ENCODE measurements at places on chromosomes 1 and 21. TPM values are rescaled to one million over a fixed set of nuclear protein-coding genes. Genes with fewer than 3 reads are reported as not detected.

DNA sequence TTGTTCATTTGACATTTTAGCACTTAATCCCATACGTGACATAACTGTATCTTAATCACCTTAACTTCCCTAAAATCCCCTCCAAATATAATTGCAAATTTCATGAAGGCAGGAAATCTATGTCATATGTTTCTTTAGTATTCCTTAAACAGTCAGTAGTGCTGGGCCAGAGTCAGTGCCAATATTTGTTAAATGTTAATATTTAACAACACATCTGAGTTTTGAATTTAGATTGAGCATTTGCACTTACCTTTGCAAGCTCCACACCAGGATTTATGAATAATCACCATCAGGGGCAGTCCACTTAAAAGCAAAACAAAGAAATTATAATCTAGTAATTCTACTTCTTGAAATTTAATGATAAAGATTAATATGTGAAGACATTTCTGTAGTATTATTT, 5.3 kb downstream of the KTI12 start:
- H3K27ac ChIP-seq = no peak overlapping the region
- H3K27me3 ChIP-seq = no peaks in the 10 kb centered on the region
- no peak for DNase-seq
- H3K4me1 ChIP-seq = peaks cover 3% of the 10 kb centered on the region
- H3K36me3 ChIP-seq = peaks cover 32% of the 10 kb centered on the region
- no peak overlapping the region for H3K4me3 ChIP-seq

The SYT2 gene
- not detected for total RNA-seq

GRCh38 chr1:52368383-52369172, 2.6 kb upstream of the CC2D1B start:
- no peak for DNase-seq
- H3K36me3 ChIP-seq = peaks cover under 1% of the 10 kb centered on the region
- peak overlapping the region; percentile 52 for H3K27ac ChIP-seq
- peak overlapping the region; percentile 32 for H3K4me3 ChIP-seq

- H3K4me1 ChIP-seq = no peaks in the 10 kb centered on the region
- no peaks in the 10 kb centered on the region for H3K27me3 ChIP-seq
- H3K4me3 ChIP-seq = no peak overlapping the region
- H3K36me3 ChIP-seq = peaks cover 57% of the 10 kb centered on the region
These were observed 22.8 kb downstream of the WDR3 start for GRCh38 chr1:117952386-117952785.

DNA sequence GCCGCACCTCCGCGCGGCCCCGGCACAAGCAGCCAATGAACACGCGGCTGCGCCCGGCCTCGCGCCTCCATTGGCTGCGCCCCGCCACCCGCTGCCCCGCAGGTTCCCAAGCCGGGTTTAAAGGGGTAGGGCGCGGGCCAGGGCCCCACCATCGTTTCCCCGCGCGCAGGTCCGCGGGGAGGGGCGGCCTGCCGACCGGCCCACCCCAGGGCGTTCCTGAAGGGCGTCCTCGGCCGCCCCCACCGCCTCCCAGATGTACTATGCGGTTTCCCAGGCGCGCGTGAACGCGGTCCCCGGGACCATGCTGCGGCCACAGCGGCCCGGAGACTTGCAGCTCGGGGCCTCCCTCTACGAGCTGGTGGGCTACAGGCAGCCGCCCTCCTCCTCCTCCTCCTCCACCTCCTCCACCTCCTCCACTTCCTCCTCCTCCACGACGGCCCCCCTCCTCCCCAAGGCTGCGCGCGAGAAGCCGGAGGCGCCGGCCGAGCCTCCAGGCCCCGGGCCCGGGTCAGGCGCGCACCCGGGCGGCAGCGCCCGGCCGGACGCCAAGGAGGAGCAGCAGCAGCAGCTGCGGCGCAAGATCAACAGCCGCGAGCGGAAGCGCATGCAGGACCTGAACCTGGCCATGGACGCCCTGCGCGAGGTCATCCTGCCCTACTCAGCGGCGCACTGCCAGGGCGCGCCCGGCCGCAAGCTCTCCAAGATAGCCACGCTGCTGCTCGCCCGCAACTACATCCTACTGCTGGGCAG, at the start of gene OLIG1:
Gene OLIG1, plus strand, starts transcription at position 148 of the 750 bp plus-strand sequence. Its CDS starts 106 bp downstream, at position 254.
- no peak within 1 kb of the TSS for H3K27ac ChIP-seq
- DNase-seq = no peak
- peaks cover 10% of the 10 kb centered on the region for H3K27me3 ChIP-seq
- peak within 1 kb of the TSS; percentile 58 for H3K4me3 ChIP-seq
- H3K4me1 ChIP-seq = peaks cover 8% of the 10 kb centered on the region

DNA sequence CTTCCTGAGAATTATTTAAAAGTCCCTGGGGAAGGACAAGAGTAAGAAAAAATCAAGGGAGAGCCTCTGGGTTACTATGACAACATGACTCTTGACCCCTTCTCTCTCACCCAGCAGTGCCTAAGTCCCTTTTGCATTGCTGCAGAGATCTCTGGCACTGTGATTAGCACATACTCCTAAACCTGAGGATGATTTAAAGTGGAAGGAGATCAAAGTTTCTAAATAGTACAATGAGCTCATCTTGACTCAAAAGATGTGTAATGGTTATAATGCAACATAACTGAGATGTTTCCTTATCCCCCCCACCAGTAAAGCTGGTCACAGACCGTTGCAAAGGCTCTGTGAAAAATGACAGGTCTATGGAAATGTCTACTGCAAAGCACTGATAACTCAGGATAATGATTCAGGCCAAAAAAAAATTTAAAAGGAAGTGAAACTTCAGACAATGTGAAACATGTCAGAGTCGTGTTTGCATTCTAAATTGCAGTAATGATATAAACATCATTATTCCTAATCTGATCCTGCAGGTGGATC, 519.2 kb downstream of the KIF26B start:
- no peak for DNase-seq
- no peaks in the 10 kb centered on the region for H3K4me1 ChIP-seq
- no peaks in the 10 kb centered on the region for H3K36me3 ChIP-seq
- H3K27ac ChIP-seq = no peak overlapping the region
- no peaks in the 10 kb centered on the region for H3K27me3 ChIP-seq
- H3K4me3 ChIP-seq = no peak overlapping the region

The CCDC17 gene
- not detected for total RNA-seq

DNA sequence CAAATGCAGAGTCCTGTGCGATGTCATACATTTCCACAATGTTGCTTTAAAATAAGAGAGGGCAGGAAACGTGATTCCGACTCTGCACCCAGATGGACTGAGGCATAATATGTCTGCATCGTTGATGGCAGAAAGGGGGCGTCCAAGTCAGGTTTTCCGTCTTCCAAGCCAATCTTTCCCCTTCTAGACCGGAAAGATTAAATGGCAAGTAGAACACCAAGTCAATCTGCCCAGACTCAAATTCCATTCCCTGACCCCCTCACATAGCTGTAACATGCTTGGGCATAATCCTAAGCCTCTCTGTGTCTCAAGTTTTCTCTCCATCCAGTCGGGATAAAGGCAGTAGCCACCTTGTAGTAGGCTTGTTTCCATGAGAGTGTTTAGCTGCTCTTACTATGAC, 14.4 kb downstream of the PCP4 start:
- no peak overlapping the region for H3K27ac ChIP-seq
- no peaks in the 10 kb centered on the region for H3K4me1 ChIP-seq
- H3K27me3 ChIP-seq = no peaks in the 10 kb centered on the region
- DNase-seq = no peak

DNA sequence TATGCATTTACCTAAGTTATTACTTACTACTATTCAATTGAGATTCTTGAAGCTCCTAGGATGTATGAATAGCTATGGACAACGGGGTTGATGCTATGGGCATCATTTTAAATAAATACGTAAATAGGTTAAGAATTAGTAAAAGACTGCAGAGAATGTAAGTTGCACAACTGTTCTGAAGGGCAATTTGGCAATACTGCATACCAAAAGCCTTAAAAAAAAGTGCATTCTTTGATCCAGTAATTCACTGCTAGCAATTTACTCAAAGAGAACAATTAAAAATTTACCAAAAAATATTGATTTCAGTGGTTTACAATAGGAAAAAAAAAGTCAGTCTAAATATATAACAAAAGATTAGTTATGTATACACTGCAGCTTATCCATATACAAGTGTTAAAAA, 3.5 kb downstream of the ARPC5 start:
- H3K27ac ChIP-seq = peak overlapping the region; percentile 99
- peak overlapping the region; percentile 93 for H3K4me3 ChIP-seq
- peaks cover 30% of the 10 kb centered on the region for H3K4me1 ChIP-seq
- H3K27me3 ChIP-seq = no peaks in the 10 kb centered on the region
- H3K36me3 ChIP-seq = peaks cover 38% of the 10 kb centered on the region
- DNase-seq = no peak

- no peak overlapping the region for H3K4me3 ChIP-seq
- no peaks in the 10 kb centered on the region for H3K4me1 ChIP-seq
- no peak for DNase-seq
These were observed 611.7 kb downstream of the NUF2 start for GRCh38 chr1:163933437-163933836.

The FAM43B gene
- total RNA-seq = 0.75 TPM

DNA sequence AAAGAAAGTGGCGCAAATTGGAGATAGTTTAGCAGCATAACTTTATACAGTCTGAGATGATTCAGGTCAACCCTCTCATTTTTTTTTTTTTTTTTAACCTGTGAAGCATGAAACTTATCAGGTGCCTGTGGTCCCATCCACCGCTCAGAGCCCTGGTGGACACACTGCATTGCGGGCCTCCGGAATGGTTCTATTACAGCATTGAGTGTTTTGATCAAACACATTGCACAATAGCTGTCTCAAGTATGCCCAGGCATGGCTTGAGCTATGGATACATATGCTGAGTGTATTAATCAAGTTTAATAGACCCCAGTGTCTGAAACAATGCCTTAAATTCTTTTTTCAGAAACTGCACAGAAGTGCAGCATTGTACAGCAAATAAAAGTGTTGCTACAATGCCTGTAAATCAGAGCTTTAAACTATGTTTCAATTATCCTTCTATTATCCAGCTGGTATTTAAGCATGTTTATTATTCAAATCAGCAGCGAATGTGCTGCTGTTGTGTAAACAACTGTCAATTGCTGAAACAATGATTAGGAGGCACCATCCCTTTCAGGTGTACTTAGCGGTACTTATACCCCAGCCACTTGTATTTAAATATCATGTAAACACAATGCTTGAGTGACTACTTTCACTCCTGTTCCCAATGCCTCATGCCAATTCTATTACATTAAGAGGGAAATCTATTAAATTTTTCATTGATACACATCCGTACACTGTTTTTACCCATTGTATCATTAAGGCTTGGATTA, 456.6 kb downstream of the RPS6KC1 start:
- H3K36me3 ChIP-seq = no peaks in the 10 kb centered on the region
- no peak overlapping the region for H3K27ac ChIP-seq

The GBP6 gene
- total RNA-seq = not detected

DNA sequence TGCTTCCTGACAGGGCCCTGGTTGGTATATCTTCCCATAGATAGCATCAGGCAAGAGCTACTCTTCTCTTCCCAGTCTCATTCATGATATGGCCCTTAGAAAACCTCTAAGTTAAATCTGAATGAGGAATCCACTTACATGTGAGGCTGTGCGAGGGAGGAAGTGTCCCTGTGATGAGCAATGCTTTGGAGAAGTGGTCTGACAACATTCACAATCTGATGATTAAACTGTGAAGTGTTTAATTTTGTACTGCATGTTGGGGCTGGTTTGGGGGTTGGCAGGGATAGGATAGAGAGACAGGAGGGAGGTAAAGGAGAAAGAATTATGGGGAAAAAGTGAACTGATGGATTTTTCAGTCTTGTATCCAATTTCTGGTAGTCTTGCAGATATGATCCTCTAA, 421.2 kb upstream of the DAB1 start:
- H3K27ac ChIP-seq = no peak overlapping the region
- H3K36me3 ChIP-seq = no peaks in the 10 kb centered on the region
- H3K4me1 ChIP-seq = no peaks in the 10 kb centered on the region
- no peak overlapping the region for H3K4me3 ChIP-seq
- no peak for DNase-seq
- no peaks in the 10 kb centered on the region for H3K27me3 ChIP-seq

The BGLAP gene
- 19.1 TPM for total RNA-seq

The FCRL1 gene
- total RNA-seq = not detected

DNA sequence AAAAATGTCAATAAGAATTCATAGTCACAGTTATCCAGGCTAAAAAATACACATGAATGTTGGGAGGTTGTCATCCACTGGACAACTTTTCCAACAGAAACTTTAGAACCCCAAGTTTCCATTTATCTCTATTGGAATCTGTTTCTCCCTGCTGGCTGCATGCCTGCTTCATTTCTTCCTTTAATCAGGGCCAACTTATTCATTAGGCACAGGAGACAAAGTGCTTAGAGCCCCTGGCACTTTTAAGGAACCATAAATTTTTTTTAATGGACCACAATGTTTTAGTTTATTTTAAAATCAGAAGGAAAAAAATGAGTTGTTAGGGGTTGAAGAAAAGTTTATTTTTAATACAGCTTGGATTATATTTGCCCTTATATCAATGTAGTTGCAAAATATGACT, 26.7 kb upstream of the C2CD2 start:
- no peak for DNase-seq
- no peaks in the 10 kb centered on the region for H3K4me1 ChIP-seq
- no peaks in the 10 kb centered on the region for H3K36me3 ChIP-seq
- no peaks in the 10 kb centered on the region for H3K27me3 ChIP-seq
- no peak overlapping the region for H3K27ac ChIP-seq
- no peak overlapping the region for H3K4me3 ChIP-seq

DNA sequence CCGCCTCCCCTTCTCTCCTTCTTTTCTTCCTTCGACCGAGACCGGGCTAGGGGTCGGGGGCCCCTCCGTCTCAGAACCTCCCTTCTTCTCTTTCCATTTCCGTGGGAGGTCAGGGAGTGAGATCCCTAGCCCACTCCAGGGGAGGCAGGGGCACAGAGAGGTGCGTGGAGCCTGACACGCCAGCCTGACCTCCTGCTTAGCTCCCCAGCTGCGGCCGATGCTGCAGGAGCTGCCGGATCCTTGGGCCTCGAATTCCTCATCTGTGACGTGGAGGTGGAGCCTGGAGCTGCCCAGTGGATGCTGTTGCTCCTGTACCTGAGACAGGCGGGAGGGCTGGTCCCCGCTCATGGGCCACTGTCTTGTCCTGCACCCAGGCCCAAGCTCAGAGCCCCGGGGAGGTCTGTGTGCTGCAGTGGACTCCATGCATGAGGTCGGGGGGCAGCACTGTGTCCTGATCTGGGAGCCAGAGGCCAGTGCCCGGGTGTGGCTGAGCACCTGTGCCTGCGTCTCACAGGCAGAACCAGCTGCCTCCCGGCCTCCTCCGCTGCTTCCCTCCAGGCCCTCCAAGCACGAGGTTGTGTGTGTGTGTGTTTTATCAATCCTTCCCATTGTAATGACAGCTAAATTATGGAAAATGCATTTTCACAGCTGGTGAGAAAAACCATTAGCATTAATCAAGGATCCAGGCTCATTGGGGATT, 55.3 kb upstream of the TTC34 start:
- H3K27ac ChIP-seq = no peak overlapping the region
- H3K36me3 ChIP-seq = no peaks in the 10 kb centered on the region
- DNase-seq = no peak
- no peak overlapping the region for H3K4me3 ChIP-seq
- no peaks in the 10 kb centered on the region for H3K27me3 ChIP-seq
- H3K4me1 ChIP-seq = no peaks in the 10 kb centered on the region

- H3K27ac ChIP-seq = no peak overlapping the region
- H3K27me3 ChIP-seq = no peaks in the 10 kb centered on the region
- no peak overlapping the region for H3K4me3 ChIP-seq
These were observed 25.5 kb downstream of the USP1 start for GRCh38 chr1:62462370-62462769.

The LMOD1 gene
- total RNA-seq = 316 TPM

Data from ascending aorta (tissue), 2 donors.